Activated naive CD4-positive, alpha-beta T cell treated with anti-CD3 and anti-CD28 coated beads, Interleukin-2, amount 10 ng/mL, durations not matched to agents 7 days and 5 days (primary cell): ENCODE measurements at places on chromosomes 16 and 17.

- no peak for DNase-seq
Observed at GRCh38 chr16:24993722-24994686, 21.2 kb downstream of the ARHGAP17 start.

- DNase-seq: no peak
Observed at GRCh38 chr17:1762901-1763898, 1.3 kb downstream of the SERPINF1 start.

GRCh38 chr16:57045694-57046381, 46.5 kb upstream of the CPNE2 start:
- no peak for DNase-seq

- no peak for DNase-seq
Observed at GRCh38 chr17:50598487-50598886, 36.2 kb upstream of the ABCC3 start.

DNA sequence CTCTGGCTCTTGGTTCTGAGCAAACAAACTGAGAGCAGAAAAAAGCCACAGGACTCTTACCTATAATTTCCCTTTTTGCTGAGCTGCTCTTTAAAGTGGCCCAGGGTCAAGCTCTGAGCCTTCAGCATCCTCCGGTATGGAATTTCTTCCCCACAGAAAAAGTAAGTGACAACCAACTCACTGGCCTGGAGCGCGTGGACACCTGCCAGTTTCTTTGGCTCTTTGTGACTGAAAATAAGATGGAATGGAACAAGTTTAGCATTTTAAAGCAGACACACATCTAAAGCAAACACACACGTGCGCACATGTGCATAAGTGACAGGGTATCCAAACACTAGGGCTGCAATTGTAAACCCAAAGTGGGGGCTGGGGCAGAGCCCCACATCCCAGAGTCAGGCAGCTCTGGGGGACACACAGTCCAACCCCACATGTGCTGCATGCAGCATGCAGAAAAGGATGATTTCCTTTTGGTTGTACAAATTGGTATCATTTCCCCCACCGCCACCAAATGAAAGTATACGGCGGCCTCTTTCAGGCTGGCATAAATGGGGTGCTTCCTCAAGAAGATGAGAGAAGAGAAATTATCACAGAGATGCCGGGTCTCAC, 27.5 kb downstream of the AXIN2 start:
- no peak for DNase-seq

DNA sequence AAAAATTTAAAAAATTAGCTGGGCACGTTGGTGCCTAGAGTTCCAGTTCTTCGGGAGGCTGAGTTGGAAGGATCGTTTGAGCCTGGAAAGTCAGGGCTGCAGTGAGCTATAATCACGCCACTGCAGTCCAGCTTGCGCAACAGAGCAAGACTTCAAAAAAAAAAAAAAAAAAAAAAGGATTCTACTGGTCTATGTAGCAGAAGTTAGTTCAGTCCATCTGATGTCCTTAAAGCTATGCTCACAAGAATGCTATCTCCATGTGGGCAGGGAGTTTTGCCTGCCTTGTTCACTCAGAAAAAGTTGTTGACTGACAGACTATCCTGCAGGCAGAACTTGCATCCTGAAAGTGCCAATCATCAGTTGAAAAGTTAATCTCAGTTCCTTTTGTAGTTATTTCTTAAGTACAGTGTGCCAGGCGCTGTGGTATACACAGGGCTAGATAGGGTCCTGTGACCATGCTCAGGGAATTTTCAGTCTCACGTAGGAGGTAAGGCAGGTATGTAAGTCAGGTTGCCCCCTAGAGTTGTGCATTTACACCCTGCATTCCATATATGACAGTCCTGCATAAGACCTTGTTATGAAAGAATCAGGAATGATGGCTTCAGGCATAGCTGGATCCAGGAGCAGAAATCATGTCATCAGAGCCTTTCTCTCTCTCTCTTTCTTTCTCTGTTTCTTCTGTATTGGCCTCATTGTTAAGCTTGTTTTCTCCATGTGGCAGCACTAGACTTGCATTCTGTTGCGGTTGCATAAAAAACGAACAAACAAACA, 7.6 kb downstream of the SYT17 start:
- no peak for DNase-seq

DNA sequence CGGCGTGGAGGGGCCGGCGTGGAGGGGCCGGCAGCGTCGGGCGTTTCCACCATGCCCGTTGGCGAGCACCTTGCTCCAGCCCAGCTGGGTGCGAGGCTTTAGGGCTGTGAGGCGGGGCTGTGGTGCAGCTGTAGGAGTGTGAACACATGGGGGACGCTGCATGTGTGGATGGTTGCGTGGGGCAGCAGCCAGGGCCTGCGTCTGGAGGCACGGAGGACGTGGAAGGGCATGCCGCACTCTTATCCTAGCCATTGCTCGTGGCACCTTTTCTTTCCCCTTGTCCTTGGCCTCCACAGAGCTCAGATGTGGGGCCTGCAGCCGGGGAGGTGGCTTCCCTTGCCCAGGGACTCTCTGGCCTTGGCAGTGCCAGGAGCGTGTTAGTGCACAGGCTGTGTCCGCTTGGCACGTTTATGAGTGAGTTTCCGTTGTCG, 47.8 kb downstream of the PDPK1 start:
- DNase-seq: no peak

DNA sequence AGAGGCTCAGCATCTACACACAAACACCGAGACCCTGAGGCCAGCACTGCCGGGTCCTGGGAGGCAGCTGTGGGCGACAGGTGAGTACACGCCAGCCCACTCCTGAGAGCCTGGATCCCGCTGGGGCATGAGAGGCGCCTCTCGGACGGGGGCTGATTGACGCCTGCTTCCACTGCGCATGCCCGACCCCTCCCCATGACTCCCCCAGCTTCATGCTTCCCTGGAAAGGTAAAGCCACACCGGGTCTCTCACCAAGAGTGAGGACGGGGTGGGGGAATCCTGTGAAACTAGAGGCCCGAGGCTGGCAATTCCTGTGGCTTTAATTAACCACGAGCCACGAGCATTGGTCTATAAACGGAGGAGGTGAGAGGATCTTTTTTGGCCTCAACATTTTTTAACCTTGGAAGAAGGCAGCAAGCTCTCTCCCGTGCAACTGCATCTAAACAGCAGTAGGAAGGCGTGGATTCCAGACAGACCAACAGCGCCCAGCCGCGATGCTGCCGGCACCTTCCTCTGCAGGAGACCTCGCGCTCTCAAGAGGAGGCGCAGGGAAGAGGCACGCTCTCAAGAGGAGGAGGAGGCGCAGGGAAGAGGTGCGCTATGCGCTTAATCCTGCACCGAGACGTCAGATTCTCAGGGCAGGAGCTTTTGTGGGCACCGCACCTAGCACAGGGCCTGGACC, 71.8 kb upstream of the METRNL start:
- no peak for DNase-seq
